Liver (tissue), 10 donors: ENCODE measurements at places on chromosomes 16 and 17.
A peak's percentile ranks its signal among the peaks of the same experiment; 100 is the strongest.

GRCh38 chr17:35088356-35088880 is 24.9 kb upstream of the RFFL start:
- peak; percentile 61 for DNase-seq

DNA sequence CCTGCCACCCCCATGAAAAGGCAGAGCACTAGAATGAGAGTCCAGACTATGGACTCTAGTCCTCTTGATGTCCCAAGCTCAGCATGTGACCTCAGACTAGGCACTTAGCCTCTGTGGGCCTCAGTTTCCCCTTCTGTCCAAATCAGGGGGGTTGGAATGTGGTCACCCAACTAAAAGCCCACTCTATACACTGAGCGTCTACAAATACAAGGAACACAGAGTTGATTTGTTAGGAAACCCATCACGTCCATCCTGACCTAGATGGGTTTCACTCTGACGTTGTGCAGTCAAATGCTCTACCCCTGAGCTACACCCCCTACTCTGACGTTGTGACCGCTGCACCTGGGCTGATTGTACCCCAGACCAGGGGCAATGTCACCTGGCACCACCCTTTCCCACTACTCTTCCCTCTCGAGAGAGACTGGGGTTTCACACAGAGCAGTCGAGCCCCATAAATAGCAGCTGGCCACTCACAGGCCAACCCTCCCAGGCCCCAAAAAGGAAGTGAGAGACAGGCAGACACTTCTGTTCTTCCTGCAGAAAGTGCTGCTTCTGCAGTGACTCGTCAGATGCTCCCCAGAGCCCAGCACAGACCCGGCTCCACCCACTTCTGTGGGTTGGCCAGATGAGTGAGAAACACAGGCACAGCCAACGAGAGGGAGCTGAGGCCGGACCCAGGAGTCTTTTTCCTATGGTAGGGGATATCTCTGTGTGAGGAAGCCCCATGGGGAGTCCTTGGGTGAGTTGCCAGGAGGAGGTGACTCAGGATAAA is 16.1 kb upstream of the TNFRSF13B start:
- DNase-seq, result peak; percentile 42

GRCh38 chr16:81227785-81228184 is 10.7 kb upstream of the BCO1 start:
- no peak for DNase-seq

DNA sequence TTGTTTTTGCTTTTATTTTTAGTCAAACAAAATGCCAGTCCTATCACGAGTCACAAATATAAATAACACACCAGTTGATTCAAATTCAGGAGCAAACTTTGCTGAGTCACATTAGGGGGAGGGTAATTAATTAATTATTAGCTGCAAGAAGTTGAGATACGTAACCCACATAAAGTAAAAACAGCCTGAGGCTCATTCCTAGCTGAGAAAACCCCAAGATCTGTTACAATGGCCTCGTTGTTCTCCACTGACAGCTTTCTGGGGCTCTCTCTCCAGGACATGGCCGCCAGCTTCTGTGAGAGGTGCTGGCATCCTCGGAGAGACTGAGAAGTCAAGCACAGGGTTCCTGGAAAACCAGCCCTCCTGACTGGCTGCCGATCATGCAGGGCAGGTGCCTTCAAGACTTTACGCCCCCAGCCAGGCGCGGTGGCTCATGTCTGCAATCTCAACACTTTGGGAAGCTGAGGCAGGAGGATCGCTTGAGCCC is 11.1 kb downstream of the RAB40B start:
- DNase-seq, result no peak

- no peak for DNase-seq
Measured at GRCh38 chr17:71202449-71202848, 918.4 kb upstream of the SOX9 start.

GRCh38 chr16:89565256-89565505 is 4.7 kb downstream of the RPL13 start:
- no peak for DNase-seq

- DNase-seq, result no peak
Measured at GRCh38 chr17:21373036-21373435, 3.1 kb upstream of the KCNJ12 start.
